ENCODE measurements at places on chromosomes 5 and 9.

DNA sequence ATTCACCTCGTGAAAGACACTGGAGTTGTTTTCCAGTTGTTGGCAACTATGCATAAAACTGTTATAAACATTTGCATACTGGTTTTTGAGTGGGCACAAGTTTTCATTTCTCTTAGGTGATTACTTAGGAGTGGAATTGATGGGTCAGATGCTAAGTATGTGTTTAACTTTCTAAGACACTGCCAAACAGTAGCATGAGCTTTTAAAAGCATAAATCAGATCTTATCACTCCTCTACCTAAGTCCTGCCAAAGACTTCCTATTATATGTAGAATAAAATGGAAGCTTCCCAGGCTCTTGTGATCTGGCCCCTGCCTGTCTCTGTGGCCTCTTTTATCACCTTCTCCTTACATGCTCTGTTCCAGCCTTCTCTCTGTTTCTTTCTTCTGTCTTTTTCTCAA lies 72.6 kb downstream of the SH3RF2 start:
- DNase-seq, result no peak

DNA sequence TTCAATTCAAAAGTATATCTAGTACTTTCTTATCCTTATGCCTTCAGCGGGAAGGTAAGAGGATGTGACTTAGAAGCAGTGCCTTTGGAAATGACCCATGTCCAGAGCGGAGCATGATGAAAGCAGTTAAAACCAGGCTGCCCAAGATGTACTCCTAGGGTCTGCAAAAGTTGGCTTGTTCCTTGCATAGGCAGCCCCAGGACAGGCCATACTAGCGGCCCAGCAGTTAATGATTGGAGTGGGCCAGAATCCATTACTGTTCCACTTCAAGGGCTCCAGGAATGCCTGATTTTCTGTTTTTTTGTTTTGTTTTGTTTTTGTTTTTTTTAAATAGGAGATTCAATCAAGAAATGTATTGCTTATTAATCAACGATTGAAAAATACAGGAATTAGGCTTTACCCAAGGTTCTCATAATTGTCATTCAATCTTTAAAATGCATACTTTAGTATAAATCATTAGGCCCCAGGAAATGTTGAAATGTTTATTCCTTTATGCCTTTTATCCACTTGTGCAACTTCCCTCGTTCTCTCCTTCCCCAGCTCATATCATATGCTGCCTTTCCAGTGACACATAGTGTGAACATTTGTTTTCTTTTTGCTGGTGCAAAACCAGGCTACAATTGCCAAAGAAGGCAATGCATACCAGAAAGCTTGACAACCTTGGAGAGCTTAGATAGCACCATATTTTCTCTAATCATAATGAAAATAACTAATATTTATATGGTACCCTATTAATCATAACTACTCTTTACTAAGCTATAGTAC lies 190.8 kb downstream of the ARHGEF28 start:
- DNase-seq, result no peak

- DNase-seq, result no peak
Measured at GRCh38 chr5:39906146-39906545, 481.4 kb upstream of the DAB2 start.

GRCh38 chr9:14349447-14350348 lies 35.8 kb upstream of the NFIB start:
- DNase-seq, result no peak

DNA sequence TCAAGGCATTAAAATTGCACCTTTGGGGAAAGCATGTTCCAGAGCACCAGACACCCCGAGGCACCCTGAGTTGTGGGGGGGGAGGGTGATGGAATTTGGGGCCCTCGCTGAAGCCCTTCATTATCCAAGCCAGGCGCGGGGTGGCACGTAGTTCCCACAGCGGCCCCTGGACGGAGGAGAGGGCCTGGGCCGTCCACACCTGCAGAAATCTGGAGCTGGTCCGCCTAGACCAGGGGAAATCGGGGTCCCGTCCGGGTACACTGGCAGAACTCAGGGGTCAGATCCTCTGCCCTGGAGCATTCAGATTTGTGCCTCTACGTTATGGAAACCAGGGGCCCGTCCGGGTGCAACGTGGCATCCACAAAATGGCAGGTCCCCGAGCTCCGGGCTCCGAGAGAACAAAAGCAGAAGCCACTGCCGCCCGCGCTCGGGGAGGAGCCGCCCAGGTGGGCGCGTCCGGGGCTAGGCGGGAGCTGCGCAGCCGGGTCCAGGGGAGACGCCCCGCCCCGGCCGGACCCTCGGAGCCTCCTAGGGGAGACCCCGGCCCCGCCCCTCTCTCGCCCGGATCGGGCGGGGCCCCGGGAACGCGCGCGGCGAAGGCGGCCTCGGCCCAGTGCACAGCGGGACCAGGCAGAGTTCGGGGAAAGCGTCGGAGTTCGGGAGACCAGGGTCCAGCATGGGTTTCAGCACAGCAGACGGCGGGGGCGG lies at the start of gene PLEKHG4B:
PLEKHG4B (plus strand) TSS at position 613 of the 708 bp plus-strand sequence; CDS start at position 677, 64 bp downstream.
- DNase-seq, result no peak

DNA sequence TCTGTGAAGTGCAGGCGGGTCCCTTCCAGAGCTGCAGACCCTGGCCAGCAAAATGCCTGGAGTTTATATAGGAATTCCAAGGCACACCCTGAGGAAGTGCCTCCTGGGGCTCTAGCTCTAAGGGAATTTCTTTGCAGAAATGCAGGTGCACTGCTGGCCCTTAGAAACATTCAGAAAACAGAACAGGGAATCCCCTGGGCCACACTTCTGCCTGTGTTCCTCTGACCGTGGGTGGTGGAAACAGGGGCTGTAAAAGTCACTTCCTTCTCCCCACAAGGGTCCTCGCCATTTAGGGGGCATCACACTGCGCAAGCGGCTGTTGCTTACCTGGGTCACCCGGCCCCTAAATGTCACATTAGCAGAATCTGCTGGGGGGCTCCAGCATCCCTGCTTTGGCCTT lies 140.8 kb upstream of the TBC1D2 start:
- DNase-seq, result no peak

DNA sequence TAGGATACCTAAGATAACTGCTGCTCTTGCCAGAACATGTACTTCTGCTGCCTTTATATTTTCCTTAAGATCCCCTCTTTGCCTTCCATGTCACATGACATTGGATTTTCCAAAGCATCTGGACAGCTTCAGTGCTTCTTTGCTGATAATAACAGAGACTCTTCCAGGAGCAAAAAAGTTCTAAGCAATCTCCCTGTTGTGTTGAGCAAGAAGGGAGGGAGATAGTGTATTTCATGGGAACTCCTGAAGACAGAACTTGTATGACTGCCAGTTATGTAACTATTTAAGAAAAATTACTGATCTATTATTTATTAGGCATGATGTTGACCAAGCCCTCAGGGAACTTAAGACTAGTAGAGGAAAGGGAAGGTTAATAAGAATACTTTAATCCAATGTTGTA lies 454.7 kb downstream of the SPATA31D1 start:
- DNase-seq, result no peak

Data from liver (tissue), 10 donors.